Stimulated activated CD8-positive, alpha-beta memory T cell treated with anti-CD3 and anti-CD28 coated beads, Interleukin-15, amount 100 ng/mL, for 1 hour (primary cell): ENCODE measurements at places on chromosomes 6 and 20.

GRCh38 chr20:23009636-23010035, 25.5 kb upstream of the SSTR4 start:
- DNase-seq, result no peak

- no peak for DNase-seq
Measured at GRCh38 chr20:62615750-62616251, 26.5 kb upstream of the SLCO4A1 start.

DNA sequence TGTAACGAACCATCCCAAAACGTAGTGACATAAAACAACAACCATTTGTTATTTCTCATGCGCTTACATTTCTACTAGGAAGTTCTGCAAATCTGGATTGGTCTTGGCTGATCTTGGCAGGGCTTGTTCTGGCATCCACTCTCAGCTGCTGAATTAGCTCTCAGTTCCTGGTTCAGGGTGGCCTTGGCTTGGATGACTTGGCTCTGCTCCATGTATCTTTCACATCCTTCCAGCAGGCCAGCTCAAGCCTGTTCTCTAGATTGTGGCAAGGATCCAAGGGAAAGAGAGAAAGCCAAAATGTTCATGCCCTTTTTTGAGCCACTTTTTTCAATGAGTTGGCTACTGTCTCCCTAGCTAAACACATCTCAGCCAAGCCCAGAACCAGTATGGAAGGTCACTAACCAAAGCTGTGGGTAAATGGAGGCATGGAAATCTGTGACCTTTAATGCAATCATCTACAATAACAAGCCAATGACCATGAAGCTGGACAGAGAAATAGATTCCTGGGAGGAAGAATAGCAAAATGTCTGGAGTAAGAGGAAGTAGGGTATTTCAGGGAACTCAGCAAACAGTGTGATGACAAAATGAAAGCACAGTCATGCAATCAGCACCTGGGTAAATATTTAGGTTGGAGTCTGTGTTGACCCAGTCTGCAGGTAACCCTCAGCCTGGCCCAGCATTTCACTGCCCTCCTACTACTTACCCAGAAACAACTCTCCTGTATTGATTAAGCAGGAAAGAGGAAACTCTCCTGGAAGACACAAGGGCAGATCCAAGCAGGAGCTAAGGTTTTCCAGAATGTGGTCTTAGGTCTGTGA, 32.7 kb upstream of the SNAP25 start:
- no peak for DNase-seq

DNA sequence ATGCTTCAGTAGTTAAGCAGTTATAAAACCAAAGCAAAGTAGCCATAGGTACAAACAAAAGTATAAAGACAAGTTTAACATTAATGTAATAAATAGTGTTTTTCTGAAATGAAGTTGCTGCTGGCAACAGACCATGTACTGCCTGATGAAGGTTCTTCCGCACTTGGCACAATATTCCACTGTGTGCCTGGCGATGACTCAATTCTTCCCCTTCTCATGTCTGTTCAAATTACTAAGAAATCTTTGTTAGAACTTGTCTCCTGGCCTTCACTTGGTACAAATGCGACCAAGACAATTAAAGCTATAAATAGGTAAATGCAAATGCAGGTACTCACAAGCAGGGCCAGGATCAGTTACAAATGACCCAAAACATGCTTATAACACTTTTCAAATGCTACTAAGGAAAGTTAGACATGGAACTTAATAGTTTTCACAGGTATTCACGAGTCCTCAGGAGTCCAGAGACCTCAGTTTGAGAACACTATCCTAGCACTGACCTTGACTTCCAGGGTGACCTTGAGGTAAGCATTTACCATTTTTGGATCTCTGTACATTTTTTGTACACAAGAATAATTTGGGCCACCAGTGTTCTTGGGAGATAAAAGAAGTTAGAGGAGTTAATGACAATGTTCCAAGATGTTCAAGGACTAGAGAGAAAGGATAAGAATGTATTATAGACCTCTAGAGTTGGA, 8.1 kb upstream of the DDR1 start:
- DNase-seq, result no peak

DNA sequence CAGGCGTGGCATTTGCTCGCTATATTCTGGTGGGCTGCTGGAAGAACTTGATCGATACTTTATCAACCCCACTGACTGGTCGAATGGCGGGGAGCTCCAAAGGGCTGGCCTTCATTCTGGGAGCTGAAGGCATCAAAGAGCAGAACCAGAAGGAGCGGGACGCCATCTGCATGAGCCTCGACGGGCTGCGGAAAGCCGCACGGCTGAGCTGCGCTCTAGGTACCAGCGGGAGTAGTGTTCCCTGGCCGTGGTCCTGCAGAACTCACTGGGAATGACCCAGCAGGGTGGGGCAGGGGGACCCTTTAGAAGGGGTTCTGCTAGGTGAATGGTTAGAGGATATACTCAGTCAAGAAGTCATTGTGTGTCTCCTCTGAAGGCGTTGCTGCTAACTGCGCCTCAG, 68.4 kb upstream of the PBOV1 start:
- DNase-seq, result no peak

DNA sequence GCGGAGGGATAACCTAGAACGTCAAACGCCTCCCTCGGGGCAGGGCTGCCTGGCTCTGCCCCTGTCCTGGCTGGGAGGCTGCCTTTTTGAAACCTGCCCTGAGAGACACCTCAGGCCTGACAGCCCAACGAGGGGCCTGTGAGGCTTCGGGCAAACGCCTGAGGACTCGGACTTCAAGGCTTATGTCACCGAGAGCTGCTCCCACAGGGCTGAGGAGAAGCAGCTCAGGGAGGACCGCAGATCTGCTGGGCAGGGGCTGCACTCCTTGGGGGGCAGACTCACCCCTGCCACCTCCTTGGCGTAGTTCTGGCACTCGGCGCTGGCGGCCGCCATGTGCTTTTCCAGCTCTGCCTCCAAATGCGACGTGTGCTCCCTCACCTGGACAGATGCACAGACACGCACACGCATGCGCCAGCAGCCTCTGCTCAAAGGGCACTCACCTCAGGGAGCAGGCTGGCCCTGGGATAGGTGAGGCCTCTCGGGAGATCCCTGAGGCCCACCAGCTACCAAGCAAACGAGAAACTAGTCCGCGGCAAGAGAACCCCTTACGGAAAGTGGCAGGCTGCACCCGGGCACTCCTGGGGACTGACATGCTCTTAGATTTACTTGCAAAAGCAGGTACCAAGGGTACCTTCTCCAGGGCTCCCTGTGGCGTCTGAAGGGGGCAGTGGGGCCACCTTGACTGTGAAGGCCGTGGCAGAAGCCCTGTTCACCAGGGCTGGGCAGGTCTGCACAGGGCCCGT, 49.6 kb downstream of the DSTN start:
- no peak for DNase-seq

DNA sequence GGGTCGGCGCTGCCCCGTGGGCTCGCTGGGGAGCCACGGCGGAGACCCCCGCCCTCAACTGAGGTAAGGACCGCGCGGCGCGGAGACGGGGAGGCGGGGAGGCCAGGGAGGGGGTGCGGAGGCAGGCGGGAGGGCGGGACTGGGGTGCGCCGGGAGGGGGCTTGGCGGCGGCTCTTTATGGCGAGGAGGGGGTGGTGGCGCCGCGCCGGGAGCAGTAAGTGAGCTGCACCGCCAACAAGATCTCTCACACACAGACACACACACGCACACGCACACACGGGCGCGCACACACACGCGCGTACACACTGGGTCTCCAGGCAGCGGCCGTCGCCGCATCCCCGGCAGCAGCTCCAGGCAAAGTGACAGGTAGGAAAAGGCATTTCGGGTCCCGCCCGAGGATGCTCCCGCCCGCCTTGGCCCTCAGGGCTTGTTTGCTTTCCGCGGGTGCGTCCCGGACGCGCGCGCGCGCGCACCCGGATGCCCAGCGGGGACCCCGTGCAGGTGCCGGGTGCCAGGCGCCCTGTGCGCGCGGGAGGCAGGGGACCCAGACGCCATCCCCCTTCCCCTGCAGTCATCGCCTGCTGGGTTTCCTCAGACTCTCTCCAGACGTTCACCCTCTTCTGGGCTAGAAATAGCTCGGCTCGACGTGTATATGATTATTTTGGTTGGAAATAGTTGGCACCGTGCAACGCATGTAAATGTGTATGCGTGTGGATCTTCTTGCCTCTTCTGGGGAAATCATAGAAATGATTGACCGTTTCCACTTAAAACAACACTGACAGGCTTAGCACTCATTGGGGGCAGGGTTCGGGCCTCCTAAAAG, at the start of gene PLCB4:
Gene PLCB4, plus strand, starts transcription at position 247 of the 823 bp plus-strand sequence. CDS start 238,728 bp downstream, outside the sequence.
- DNase-seq, result no peak

GRCh38 chr20:35870541-35871258, 83.6 kb downstream of the SCAND1 start:
- no peak for DNase-seq

- DNase-seq, result no peak
Measured at GRCh38 chr6:8192067-8192466, 89.7 kb upstream of the EEF1E1 start.

GRCh38 chr6:159608961-159609651, 83.9 kb downstream of the SOD2 start:
- DNase-seq, result no peak

- DNase-seq, result no peak
Measured at GRCh38 chr6:141833001-141833655, 299.6 kb upstream of the GJE1 start.

GRCh38 chr6:70839286-70840266, 117.3 kb downstream of the B3GAT2 start:
- DNase-seq, result no peak

- no peak for DNase-seq
Measured at GRCh38 chr6:1597924-1598323, 11.8 kb upstream of the FOXC1 start.

DNA sequence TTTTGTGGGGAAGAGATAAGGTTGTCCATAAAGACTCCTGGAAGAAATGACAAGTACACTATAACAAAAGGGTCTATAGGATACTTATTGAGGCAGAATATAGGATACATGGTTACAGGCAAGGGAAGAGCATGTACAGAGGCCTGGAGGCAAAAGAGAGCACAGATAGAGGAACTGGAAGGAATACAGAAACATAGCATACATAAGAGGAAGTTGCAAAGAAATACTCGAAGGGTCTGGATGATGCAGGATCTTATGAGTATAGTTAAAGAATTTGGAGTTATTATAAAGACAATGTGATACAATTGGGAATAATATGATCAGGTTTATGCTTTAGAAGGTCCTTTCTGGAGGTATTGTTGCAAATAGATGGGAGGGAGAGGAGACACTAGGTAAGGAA, 592.7 kb upstream of the POU3F2 start:
- DNase-seq, result no peak

- no peak for DNase-seq
Measured at GRCh38 chr6:26594131-26594498, 2.6 kb upstream of the ABT1 start.

DNA sequence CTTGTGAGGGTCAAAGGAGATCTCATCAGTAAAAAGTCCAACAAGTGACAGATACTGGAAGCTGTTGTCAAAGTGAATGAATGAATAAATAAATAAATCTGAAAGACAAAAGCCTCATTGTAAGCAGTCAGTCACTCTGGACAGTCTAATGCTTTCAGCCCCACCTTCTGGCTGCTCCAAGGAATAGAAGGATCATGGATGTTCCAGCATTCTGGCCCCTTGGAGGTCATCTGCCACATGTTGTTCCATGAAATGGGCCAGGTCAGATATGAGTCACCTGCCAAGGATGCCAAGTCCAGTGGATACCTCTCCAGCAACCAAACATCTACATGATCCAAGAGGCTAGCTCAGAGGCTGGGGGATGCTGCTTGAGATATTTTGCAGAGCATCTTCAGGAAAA, 185.6 kb downstream of the BMP7 start:
- no peak for DNase-seq

GRCh38 chr6:10460096-10460495, 45.2 kb upstream of the TFAP2A start:
- no peak for DNase-seq

DNA sequence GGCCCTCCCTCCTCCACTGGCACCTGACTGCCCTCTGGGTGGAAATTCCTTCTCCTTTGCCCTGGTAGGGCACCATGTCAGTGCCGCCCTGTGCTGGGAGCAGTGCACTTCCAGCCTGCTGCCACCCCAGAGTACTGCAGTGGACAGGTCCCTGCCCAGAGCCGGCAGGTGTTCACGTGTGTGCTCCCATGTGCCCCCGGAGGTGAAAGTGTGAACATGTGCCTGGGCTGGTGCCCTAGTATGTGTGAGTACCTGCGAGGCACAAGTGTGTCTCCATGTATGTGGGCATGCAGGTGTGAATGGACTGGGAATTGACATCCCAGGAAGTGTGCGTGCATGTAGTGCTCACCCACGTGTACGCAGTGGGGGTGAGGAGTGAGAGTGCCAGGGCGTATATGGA, 29.4 kb downstream of the SDCBP2 start:
- DNase-seq, result no peak

DNA sequence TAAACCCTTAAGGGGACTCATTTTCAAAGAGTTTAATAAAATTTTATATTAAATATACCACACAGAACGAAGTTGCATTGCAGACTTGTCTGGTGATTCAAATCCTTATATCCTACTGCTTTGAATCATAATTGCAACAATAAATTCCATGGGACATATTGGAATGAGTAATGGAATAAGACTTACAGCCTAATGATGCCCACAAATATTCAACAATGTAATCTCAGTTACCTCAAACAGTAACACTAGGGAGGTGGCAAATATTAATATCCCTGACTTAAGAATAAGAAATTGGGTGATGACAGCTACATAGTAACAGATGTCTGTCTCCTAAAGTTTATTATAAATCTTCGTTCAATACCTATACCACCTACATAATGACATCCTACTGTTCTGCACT, 52.6 kb downstream of the BMP5 start:
- no peak for DNase-seq

- no peak for DNase-seq
Measured at GRCh38 chr6:329888-330691, 37.8 kb downstream of the DUSP22 start.

GRCh38 chr6:109282756-109283155, 99.5 kb downstream of the CD164 start:
- no peak for DNase-seq

DNA sequence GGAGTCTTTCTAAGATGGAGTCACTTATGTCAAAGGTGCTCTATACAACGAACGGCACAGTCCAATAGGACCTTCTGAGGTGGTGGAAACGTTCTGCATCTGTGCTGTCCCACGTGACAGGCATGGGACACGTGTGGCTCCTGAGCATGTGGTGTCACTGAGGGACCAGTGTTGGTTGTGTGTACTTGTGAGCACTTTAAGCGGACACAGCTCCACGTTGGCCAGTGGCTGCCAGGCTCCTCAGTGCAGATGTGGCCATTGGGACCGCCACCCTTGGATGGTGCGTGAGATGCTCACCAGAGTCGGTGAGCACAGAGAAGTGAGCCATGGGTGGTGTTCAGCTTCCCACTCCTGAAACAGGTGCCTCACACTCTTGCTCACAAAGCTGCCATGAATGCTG, 110.0 kb downstream of the SYNDIG1 start:
- DNase-seq, result no peak

DNA sequence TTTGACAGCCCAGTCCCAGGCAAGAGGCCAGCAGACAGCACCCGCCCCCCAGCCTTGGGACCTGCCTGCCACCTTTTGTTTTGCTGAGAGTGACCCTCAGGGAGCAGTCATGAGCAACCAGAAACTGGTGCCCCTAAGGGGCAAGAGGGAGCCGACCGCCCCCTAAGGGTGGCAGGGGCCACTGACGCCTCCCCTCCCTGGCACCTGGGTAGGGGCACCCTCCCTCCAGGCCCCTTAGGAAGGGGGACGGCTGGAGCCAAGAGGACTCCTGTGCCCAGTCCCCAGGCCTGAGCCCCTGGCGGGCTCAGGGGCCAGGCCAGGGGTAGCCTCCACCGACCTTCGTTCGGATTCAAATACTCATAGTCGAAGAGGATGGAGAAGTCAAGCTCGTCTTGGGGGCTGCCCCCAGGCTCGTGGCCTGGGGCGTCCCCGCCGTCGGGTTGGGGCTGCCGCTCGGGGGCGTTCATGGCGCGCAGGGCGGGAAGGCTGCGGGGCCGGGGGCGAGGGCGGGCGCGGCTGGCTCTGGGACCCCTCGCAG, 417 bp downstream of the NFATC2 start:
- DNase-seq, result no peak

- DNase-seq, result no peak
Measured at GRCh38 chr6:91487696-91488392, 901.0 kb upstream of the MAP3K7 start.
